ENCODE measurements at places on chromosomes 13 and 19. TPM values are rescaled to one million over a fixed set of nuclear protein-coding genes. Genes with fewer than 3 reads are reported as not detected.

Gene TNFRSF19
- total RNA-seq = not detected

Gene AXL
- 0.32 TPM for total RNA-seq

Gene OR7A5
- total RNA-seq = not detected

Gene MAST1
- not detected for total RNA-seq

Gene CERS4
- total RNA-seq = 30.6 TPM

All from CD4-positive, alpha-beta memory T cell (primary cell).